Activated naive CD4-positive, alpha-beta T cell (primary cell): ENCODE measurements at places on chromosomes 11 and 22.

DNA sequence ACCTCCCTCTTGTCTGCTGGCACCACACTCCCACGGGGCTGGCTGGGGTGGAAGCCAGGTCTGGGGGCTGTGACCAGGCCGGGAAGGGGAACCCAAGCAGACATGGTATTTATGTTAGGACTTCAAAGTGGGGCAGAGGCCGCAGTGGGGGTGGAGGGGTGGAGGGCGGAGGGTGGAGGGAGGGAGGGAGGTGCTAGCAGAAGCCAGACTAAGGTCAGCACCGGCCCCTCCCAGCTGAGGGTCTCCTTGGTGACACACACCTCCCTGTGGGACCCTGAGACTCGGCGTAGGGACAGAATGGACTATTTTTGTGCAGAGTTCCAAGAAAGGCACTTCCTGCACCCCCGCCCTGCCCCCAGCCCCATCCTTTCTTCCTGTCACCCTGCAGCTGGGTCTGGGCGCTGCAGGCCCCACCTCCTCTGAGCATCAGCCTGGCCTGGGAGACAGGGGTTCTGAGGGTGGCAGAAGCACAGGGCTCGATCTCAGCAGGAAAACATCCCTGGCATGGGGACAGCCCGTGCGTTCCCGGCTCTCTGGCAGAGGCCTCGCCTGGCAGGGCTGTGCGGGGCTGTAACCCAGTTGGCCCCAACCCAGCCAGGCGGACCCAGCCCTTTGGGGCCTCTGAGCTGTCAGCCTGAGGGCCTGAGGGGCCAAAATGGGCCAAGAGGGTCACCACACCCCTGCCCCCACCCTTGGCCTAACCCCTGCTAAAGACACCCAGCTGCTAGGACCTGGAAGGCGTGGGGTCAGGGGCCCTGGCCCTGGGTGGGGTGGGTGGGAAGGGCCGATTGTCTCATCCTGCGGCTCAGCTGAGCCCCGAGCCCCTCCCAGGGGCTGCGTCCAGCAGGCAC, 9.6 kb upstream of the CD248 start:
- DNase-seq = peak; percentile 44

DNA sequence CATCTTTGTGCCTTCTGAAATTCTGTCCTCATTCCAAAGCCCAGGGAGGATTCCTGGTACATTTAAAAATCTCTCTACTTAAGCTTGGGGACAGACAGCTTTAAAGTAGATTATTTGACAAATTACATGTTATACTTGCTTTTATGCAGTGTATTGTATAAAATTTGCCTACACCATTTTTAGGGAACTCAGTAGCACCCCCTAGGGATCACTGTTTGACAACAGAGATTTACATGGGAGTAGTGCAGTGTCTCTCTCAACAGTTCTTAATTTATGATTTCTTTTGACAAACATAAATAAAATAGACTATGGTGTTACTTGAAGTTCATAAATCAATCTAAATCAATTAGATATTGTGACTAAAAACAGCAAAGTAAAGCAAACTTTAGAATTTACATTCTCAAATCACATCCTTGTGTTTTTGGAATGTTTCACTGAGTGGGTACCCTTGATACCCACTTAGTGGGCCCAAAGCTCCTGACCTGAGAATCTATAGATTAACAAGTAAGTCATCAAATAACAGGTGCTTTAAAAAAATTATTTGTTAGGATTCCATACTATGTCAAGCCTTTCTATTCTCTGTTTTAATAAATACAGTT, 428.8 kb downstream of the DYNC2H1 start:
- no peak for DNase-seq

- no peak for DNase-seq
Measured at GRCh38 chr11:130388607-130389205, 39.7 kb downstream of the ADAMTS8 start.

GRCh38 chr11:65744026-65744698, 23.6 kb upstream of the RNASEH2C start:
- no peak for DNase-seq

DNA sequence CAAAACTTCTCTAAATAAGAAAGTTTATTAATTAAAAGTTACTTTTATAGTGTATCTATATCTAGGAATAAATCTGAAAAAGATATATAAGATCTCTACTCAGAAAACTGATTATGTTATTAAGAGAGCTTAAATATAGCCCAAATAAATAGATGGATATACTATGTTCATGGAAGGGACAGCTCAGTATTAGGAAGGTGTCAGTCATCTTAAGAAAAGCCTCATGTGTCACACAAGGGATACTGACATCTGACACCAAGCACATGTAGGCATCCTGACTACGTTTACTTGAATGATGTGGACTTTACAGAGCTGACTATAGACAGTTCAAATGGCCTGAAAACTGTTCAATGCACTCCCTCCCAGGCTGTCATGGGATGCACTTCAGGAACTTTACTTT, 19.3 kb downstream of the PPARA start:
- DNase-seq = no peak

DNA sequence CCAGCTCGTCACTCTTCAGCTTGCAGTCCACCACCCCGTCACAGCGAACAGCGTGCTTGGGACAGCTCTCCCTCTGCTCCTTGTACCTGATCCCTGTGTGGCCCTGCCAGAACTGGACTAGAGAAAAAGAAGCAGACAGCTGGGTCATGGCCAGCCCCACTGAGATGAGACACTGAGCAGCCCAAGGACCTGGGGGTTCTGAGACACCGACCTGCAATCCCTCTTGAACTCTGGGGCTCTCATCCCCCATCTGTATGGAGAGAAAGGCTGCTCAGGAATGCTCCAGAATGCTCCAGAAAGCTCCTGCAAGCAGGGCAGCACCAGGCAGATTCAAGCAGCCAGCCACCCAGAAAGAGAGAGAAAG, 14.8 kb downstream of the TMPRSS13 start:
- no peak for DNase-seq

DNA sequence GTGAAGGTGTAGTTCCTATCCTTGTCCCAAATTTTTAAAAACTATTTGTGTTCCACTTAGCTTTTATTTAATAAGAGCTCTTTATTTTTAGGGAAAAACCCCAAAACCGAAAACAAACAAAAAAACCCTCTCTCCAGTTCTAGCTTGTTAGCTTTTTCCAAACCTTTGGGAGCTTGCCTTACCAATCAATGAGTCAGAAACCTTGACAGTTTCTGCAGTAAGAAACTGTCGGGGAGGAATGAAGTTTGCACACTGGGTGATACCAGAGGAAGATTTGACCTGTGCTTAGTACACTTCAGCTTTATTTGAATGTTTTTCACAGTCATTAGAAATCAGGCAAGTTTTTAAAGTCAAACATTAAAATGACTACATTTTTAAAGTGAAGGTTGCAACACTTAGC, 105.0 kb downstream of the FAT3 start:
- no peak for DNase-seq

DNA sequence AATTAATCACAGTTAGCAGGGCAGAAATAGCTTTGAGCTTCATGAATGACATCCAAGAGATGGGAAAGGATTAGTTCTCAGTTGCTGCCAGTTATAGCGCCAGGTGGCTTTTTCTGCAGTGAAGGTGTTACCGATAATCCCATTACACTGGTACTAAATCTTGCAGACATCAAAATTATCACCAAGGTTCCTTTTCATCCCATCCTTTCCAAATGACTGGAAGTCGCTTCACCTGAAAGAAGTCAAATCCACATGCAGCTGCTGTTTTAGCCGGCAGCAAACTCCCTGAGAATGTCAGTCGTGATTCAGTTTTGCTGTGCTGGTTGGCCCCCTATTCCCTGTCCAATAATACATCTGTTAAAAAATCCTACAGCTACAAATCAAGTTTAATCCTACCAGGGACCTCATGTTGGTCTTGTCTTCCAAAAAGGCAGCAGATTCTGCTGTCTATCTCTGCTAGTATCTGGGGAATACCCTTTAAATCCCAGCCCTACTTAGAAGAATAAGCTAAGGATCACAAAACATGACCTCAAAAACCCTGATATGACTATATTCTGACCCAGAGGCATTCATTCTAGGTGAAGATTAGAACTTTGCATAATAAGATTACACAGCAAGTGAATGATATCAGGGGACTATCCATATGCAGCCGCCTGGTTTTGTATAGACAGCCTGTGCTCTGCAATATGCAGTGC, 31.7 kb downstream of the IMMP1L start:
- DNase-seq = no peak

GRCh38 chr22:41696703-41697102, 2.6 kb upstream of the MEI1 start:
- no peak for DNase-seq

- no peak for DNase-seq
Measured at GRCh38 chr11:72578566-72578965, 95.7 kb downstream of the PDE2A start.

GRCh38 chr11:126519764-126520734, 164.6 kb downstream of the ST3GAL4 start:
- no peak for DNase-seq

DNA sequence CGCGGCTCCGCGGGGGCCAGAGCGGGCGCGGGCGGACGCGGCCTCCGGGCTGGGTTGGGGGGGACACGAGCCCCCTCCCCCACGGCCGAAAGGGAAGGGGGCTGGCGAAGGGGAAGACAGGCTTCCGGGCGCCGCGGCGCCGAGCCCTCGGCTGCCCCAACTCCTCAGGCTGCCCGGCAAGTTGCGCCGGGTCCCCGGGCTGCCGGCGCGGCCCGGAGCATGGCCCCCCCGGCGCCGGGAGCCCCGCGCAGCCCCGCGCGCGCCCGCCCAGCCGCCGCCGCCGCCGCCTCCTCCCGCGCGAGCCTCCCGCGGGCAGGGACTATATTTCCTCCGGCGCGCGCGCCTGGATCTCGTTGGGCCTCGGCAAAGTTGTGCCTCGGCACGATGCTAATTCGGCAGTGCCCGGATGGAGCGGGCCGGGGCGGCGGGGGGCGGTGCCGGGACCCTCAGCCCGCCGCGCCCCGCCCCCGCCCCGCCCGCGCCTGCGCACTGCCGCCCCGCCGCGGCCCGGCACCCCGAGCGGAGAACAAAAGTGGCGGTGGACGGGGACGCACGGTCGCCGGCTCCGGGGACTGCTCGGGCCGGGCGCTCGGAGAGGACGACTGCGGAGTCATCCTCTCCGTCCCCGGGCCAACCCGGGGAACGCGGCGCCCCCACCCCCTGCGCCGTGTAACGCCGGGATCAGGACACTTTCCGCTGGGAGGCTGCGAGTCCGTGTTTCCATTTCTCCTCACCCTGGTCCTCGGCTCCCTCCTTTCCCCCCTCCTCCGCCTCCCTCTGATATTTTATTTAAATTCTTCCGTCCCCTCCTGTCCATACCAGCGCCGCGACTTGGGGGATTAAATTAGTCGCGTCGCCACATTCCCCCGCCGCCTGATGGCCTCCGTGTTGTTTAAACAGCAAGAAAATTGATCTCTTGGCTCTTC, at the start of gene PHF21B:
Gene PHF21B, minus strand, starts transcription at position 400 of the 926 bp plus-strand sequence. CDS start 456 bp downstream, outside the sequence.
- no peak for DNase-seq

DNA sequence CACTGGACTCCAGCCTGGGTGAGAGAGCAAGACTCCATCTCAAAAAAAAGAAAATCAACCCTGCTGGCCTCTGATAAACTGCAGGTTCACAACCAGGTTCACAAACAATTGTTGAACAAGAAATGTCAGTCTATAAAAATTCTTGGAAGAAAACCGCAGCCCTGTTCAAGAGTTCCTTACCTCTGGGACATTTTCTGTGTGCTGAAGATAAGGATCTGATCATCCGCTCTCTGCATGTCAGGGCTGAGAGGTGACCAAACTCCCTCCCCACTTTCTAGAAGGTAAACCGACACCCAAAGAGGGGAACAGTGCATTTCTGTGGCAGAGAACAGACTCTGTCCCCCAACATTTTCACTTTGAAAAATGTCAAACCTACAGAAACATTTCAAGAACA, 4.2 kb upstream of the UPK3A start:
- DNase-seq = no peak

- DNase-seq = no peak
Measured at GRCh38 chr22:41401781-41402648, 20.3 kb downstream of the TEF start.

GRCh38 chr11:111447112-111447471, 65.1 kb downstream of the BTG4 start:
- DNase-seq = no peak

GRCh38 chr11:131822506-131822905, 452.1 kb downstream of the NTM start:
- no peak for DNase-seq

GRCh38 chr11:78722786-78723185, 148.1 kb upstream of the NARS2 start:
- DNase-seq = no peak

- no peak for DNase-seq
Measured at GRCh38 chr11:14593671-14594070, 49.9 kb upstream of the PDE3B start.

- no peak for DNase-seq
Measured at GRCh38 chr11:36578458-36578857, 10.7 kb downstream of the RAG1 start.
